ENCODE measurements at places on chromosomes 1 and 21.

- DNase-seq: no peak
Measured at GRCh38 chr1:21855257-21856096, 43.4 kb downstream of the LDLRAD2 start.

DNA sequence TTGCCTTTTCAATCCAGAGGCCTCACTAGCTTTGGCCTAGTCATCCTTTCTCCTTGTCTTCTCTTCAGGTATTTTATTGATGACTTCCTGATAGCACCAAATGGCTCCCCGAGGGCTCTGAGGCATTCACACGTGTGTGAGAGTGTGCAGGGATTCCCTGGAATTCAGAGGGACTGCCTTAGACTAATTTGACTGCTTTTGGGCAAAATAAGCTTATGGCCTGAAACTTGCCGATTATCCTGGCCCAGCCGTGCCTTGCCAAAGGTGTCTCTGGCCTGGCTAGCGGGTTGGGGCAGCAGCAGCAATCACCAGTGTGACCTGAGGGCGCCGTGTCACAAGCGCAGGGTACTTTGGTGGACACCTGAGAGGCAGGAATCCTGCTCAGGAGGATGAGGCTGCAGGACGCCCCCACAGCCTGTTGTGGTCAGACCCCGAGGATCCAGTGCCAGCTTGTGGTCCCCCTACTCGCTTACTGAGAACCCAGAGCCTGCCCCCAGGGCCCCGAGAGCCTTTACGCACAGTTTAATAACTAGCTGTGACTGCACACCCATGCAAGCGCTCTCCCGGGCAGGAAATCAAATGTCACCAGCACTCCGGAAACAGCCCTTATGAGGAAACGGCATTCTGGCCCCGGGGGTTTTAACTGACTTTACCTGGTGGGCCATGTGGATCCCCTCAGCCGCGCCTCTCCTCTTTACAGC is 62.8 kb upstream of the PDE9A start:
- DNase-seq: no peak

DNA sequence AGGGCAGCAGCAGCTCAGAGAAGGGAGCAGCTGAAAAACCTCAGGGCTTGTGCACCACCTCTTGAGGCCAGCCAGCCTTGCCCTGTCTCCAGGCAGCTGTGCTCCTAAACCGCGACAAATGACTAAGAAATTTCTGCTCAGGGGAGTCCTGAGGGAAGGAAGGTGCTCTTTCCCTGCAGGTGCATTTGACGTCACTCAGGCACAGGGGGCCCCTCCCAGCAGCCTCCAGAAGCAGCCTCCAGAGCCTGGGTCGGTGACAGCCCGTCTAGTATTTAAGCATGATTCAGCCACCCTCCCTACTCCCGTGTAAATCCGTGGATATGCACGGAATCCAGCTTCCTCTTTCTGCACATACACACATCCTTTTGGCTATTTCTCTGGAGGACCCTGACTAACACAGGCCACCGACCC is 560.5 kb downstream of the KIF26B start:
- DNase-seq: no peak

GRCh38 chr1:39141925-39142324 is 62.6 kb upstream of the MACF1 start:
- DNase-seq: no peak

DNA sequence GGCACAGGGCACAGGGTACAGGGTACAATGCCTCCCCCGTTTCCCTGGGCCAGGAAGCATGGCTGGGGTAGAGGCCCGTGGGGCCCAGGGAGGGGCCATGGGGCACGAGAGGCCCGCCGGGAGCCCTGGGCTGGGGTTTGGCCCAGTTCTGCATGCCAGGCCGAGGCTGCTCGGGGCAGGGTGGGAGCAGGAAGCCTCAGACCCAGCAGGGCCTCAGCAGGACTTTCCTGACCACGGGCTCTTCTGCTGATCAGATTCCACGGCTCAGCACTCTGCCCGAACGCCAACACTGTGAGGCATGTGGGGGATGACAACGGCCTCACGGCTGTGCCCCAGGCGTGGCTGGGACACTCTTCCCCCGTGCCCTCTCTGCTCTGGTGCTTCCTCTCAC is 104.3 kb downstream of the NPHP4 start:
- no peak for DNase-seq

- DNase-seq: no peak
Measured at GRCh38 chr1:157154291-157154690, 16.1 kb upstream of the ETV3 start.

DNA sequence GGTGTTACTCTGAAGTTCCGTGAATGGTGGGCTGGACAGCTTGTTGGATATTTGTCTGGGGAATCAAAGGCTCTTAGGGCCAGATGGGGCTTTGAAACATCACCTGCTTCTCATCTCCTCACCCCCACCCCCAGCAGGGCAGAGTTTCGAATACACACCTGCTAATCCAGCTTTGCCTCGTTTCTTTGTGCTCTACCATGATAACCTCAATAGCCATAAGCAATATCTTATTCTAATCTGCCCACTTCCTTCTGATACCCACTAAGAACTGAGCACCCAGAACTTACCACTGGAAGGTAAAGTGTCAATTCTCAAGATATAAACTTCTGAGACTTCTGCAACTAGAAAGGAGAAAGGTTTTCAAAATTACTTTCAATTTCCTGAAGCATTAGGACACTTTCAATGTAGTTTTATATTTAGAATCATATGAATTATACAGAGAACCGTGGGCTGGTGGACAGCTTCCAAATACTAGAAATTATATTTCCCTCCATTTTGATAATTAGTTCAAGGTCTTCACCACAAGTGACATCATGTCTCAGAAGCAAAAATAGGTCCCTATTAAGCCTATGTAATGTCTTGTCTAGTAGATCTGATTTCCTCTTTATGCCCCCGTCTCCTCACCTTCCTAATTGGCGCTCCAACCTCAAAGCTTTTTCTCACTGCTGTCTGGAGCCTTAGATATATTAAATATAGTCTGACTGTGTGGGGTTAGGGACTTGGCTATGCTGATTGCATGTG is 64.4 kb upstream of the NEK2 start:
- DNase-seq: no peak

DNA sequence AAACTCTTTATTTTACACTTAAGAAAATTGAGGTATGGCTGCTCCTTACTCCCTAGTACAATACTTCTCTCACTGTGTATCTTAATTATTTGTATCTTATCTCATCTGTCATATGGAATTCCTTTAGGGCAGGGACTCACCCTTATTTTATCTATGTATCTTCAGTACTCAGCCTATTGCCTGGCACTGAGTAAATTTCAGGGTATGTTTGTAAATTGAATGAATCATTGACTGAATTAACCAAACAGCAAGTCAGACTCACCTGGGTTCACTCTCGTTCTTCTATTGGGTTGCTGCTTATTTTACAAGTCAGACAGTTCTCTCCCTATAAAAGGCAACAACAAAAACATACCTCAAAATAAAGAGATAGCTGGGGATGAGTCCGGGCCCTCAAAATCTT is 63.8 kb downstream of the LAMC1 start:
- no peak for DNase-seq

- DNase-seq: no peak
Measured at GRCh38 chr21:34197561-34197960, 124.2 kb downstream of the MRPS6 start.

DNA sequence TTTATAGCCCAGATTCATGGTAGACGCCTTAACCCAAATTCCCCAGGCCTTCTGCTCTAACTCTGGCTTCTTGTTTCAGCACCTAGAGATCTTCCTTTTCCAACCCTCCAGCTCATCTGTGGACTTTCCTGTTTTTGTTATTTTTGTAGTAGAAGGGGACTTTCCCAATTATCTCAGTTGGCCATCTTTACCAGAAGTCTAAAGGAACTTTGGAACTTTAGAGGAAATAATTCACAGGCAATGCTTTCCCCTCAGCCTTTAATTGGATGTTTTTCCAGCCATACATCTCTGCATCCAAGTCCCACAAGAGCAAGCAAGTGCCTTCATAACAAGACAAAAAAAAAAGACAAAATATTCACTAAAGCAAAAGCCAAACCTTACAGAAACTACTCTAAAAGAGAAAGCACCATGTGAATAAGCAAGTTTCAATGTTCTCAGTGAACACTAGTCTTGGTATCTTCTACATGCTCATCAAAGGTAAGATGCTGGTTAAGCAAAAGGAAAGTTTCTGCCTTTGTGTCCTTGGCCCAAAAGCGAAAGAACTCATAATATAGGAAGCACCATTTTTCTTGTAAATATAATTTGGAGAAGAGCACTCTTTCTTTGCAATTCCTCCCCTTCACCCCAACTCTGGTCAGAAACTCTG is 377.3 kb downstream of the SETD4 start:
- DNase-seq: no peak

- DNase-seq: no peak
Measured at GRCh38 chr21:26844258-26845065, 747 bp downstream of the ADAMTS1 start.

GRCh38 chr1:207996636-207997035 is 85.7 kb upstream of the CD34 start:
- DNase-seq: no peak

GRCh38 chr1:54121482-54122134 is 31.2 kb downstream of the CDCP2 start:
- no peak for DNase-seq

DNA sequence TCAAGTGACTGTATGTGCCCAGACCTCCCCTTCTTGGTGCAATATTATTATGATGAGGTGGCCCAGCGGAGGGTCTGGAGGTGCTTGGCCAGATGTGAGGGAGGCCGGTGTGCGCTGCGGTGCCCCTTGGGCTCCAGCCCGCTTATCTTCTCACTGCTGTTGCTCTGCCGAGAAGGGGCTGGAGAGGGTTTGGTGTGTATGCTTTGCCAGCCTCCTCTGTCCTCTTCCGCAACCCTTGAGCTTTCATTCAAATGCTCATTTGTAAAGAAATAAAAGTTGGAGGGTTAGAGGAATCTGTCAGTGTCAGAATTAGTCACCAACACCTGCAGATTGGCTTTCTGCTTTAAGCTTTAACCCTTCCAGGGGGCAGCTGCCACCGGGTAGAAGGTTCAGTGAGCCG is 19.7 kb downstream of the RNF220 start:
- no peak for DNase-seq

GRCh38 chr1:39738622-39739366 is at the start of gene PPIE:
Gene PPIE, plus strand, starts transcription at chr1:39738882. Its CDS starts 19 bp downstream, at chr1:39738901.
- peak; percentile 5 for DNase-seq

DNA sequence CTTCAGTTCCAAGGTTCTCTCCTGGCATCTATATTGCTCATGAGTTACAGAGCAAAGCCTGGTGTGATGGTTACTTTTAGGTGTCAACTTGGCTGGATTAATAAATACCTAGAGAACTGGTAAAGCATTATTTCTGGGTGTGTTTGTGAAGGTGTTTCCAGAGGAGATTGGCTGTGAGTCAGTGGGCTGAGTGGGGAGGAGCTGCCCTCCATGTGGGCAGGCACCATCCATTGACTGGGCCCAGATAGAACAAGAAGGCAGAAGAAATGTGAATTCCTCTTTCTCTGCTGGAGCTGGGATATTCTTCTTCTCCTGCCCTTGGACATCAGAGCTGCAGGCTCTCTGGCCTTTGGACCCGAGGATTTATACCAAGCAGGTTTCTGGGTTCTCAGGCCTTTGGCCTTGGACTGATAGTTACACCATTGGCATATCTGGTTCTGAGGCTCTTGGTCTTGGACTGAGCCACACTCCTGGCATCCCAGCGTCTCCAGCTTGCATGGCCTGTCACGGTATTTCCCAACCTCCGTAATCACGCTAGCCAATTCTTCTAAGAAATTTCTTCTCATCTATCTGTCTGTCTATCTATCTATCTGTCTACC is 44.5 kb downstream of the B3GALT5 start:
- no peak for DNase-seq

- DNase-seq: no peak
Measured at GRCh38 chr1:117967881-117968280, 38.3 kb downstream of the WDR3 start.

DNA sequence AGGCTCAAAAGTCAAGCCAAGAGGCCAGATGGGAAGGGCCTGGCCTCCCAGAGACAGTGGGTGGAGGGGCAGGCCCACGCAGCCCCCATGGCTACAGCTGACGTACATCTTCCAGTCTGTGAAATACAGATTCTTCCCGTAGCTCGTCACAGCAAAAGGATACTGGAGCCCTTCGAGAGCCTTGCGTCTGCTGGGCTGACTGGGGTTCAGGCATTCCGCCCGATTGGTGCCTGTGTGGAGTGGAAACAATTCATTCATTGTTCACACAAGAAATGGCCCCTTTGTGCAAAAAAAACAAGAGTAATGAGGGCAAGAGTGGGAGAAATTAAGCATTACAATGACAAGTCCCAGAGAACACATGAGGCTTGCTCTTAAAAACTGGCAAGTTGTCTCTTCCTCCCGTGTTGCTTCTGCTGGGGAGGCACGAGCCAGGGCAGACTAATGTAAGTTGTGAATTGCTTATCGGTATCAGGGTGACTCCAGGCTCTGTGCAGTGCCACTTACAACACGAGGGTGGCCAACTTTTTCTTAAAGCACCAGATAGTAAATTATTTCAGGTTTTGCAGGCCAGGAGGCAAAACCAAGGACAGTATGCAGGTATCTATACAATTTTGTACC is 85.1 kb downstream of the NID1 start:
- no peak for DNase-seq

GRCh38 chr1:160876311-160876710 is 8.7 kb downstream of the ITLN1 start:
- no peak for DNase-seq

GRCh38 chr1:235639226-235640205 is 10.1 kb downstream of the GNG4 start:
- DNase-seq: no peak

- DNase-seq: no peak
Measured at GRCh38 chr1:230976825-230977747, 1.6 kb downstream of the TTC13 start.

DNA sequence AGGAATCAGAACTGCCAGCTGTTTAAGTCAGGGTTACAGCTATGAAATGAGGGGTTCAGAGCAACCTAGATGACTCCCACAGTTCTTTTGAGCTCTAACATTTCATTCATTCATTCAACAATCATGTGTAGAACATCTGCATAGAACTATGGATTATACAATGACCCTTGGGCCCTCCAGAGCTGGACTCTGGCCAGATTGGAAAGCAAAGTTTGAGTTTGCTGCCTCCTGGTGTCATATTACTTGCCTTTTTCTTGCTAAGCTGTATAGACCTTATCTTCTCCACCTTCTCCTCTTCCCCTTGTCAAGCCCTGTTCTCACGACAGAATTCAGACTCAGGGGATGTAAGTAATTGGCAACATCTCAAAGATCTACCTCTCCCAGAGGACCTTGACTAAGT is 4.0 kb downstream of the CASQ2 start:
- DNase-seq: no peak

GRCh38 chr21:15219894-15220293 is 155.1 kb upstream of the NRIP1 start:
- no peak for DNase-seq

DNA sequence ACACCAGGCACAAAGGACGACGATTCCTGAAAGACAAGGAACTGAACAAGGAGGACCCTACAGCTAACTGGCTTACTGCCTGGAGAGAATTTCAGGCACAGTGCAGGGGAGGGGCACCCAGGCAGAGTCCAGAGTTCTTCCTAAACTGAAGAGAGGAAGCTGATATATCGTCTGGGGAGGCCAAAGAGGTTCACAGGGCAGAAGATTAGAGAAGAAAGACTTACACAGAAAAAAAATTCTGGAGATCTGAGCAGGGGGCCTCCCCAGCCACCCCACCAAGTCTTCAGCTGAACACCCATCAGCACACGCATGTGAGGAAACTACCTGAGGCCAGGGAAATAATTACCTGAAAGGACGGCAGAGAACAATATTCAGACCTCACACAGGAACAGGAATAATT is 24.6 kb downstream of the SORT1 start:
- no peak for DNase-seq

- no peak for DNase-seq
Measured at GRCh38 chr1:38028105-38028591, 15.6 kb downstream of the UTP11 start.

GRCh38 chr1:10707208-10707607 is 89.2 kb downstream of the CASZ1 start:
- DNase-seq: no peak

GRCh38 chr1:1161078-1161682 is 12.5 kb upstream of the TTLL10 start:
- DNase-seq: no peak

All from SIG-M5 (cell line).